ENCODE measurements at places on chromosomes 1 and 21.

GRCh38 chr1:6033986-6034749 lies 11.5 kb upstream of the KCNAB2 start:
- DNase-seq: no peak

GRCh38 chr1:6303397-6304012 lies 42.6 kb upstream of the GPR153 start:
- no peak for DNase-seq

GRCh38 chr1:213003256-213003655 lies 12.4 kb downstream of the ANGEL2 start:
- no peak for DNase-seq

GRCh38 chr21:26965040-26965906 lies 1.6 kb downstream of the ADAMTS5 start:
- DNase-seq: peak; percentile 64

DNA sequence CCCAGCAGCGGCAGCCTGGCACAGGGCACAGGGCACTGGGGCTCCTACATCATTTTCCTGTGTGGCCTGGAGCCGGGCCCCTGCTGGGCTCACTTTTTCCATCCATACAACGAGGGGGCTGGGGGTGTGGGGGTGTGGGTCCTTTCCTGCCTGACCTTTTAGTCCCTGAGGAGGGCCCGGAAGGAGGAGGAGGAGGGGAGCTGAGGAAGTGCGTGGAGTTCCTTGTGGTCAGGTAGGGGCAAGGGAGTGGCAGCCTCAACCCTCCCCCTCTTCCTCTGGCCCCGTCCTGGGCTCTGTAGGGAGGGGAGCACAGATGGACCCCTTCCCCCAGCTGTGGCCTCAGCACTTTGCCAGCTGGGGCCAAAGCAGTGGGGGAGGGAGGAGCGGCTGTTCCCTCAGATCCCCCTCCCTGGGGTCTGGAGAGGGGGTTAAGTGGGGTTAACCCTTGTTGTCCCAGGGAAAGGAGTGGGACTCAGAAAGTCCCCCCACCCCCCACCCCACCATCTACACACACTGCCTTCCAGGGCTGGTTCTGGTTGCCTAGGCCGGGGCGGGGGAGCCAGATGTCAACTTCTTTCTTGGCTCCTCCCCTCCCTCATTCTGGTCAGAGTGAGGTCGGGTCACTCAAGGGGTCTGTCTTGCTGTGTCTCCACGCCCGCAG lies 5.7 kb downstream of the NTRK1 start:
- no peak for DNase-seq

- DNase-seq: no peak
These were observed 135.3 kb downstream of the RUNX1 start for GRCh38 chr21:34913811-34914210.

DNA sequence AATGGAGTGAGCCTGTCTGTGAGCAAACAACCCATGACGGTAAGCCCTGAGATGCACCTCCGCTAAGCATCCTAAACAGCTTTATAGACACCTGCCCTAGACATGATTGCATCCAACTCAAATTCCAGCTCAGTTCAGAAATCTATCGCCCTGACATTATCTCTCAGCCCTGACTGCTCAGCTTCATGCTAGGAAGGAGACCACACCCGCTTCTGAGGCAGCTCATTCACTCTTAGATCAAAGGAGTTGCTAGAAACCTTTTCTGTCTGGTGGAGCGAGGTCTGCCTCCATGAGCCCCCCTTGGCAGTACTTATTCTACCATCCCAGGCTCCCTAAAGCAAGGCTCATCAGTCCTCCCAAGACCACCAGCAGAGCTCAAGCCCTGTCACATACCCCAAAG lies 17.0 kb downstream of the IL10RB start:
- DNase-seq: no peak

DNA sequence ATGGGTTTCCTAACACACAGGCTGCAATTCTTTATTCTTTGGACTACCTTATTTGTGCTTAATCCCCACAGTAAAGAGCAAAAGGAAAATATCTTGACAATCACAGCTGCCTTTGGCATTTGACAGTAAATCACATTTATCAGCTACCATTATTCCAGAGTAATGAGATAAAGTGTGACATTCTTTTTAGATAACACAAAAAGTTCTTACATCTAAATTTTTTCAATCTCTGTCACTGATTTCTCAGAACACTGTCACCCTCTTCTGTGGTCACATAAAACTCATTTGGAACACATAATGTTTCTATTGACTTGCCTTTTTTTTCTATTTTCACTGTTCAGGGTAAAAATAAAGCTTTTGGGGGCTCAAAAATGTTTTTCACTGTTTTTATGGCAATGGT lies 484.6 kb downstream of the LTN1 start:
- no peak for DNase-seq

GRCh38 chr1:113675302-113675701 lies 84.0 kb downstream of the PHTF1 start:
- no peak for DNase-seq

DNA sequence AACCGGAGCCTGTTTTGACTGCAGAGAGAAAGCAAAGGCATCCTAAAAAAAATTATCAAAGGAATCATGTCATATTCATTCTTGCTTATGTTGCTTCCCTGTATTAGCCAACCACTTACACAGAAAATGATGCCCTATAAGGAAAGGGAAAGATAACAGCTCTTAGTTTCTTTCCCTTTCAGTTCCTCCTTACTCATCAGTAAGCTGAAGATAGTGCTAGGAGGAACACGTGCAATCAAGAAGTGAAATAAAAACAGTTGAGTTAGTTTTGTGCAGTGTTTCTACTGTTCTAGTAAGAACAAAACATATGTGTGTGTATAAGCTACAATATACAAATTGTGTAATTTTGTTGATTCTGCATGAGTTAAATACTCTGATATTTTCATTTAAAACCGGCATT lies 45.3 kb upstream of the MTF2 start:
- DNase-seq: no peak

- no peak for DNase-seq
These were observed 593.1 kb upstream of the CAMK1G start for GRCh38 chr1:208990456-208990855.

- no peak for DNase-seq
These were observed 89.3 kb downstream of the EBNA1BP2 start for GRCh38 chr1:43082740-43083139.

DNA sequence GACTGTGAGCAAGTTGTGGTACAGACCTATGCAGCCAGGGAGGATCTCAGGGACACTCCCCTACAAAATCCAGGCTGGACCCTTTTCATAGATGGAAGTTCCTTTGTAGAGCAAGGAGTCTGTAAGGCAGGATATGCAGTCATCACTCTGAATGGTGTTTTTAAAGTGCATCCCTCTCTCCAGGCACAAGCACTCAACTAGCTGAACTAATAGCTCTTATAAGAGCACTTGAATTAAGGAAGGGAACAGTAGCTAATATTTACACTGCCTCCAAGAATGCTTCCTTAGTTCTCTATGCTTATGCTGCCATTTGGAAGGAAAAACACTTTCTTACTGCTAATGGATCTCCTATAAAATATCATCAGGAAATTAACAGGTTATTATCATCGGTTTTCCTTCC lies 27.0 kb upstream of the SMYD3 start:
- no peak for DNase-seq

DNA sequence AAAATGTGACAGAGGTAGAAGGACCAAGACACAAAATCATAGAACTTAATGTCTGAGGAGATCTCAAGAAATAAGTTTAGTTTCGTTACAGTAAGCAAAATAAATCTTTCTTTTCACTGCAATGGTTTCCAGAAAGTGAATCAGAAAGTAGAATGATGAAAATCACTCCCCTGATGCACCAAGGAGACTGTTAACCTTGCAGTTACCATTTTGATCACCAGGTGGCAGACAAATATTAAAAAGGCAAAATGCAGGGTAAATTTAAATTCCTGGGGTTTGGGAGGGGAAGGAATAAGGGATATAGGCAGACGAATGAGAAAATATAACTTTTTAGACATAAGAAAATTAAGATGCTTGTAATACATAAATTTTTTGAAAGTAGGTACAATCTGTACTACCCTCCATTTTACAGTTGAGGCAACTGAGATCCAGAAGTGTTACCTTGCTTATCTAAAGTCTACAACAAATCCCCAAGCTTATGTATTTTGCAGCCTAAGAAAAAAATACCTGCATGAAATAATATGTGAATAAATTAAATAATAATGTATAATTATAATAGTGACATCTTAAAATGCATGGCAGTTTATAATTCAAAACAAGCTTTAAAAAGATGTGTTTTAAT lies 253.2 kb downstream of the CRB1 start:
- no peak for DNase-seq

DNA sequence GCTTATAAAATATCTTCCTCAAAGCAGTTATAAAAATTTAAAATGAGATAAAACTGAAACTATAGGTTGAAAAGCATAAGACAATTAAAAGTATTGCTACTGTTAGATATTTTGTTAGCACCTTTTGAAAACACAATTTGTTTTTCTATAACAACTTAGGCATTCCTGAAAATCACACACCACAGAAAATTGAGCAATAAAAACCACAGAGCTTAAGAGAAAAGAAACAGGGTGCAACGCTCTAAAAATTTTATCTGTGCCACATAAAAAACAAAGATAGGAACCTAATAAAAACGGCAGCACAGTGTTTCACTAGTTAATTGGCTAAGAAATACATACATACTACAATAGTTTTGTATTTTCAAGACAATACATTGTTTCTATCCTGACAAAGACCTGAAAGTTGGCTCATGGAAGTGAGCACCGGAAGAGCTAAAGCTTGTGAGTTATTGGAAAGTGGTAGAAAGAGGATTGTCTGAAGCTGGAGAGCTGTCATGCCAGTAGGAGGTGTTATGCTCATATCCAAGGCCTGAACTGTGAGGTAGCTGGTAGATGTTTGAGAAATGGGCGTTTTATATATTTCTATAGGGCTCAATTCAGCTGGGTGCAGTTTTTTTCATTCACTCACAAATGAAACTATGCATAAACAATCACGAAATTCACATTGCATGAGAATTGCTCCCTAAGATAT lies 45.8 kb downstream of the RGS7 start:
- no peak for DNase-seq

Measured in ureter (tissue), 1 donor.